Osteoblast (primary cell): ENCODE measurements at places on chromosomes 6 and 20. TPM values are rescaled to one million over a fixed set of nuclear protein-coding genes. Genes with fewer than 3 reads are reported as not detected.

The BMP6 gene
- 0.59 and 0.72 TPM in 2 replicates for total RNA-seq

The COL9A3 gene
- not detected in 2 replicates for total RNA-seq

The HLA-DRB5 gene
- not detected in 2 replicates for total RNA-seq

The RSPO4 gene
- not detected in 2 replicates for total RNA-seq

The ADGRG6 gene
- under 0.01 and 0.36 TPM in 2 replicates for total RNA-seq

The SEMG1 gene
- not detected in 2 replicates for total RNA-seq

DNA sequence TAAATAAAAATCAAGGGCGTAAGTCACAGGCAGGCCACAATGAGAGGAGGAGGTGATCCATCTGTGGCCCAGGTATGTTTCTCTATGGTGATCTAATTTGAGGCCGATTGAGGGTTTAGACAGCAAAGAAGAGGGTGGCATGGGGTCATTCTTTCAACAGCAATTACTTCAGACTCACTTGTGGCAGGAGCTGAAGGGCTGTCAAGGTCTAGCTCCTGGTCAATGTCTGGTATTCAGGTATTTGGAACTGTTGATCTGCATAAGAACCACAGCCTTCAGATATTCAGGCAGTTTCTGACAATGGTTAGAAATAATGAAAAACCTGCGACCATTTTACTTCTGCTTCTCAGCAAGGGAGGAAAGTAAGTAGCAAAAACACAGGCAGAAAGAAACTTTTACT, 259.6 kb downstream of the FOXC1 start:
- no peak overlapping the region for H3K27ac ChIP-seq
- no peaks in the 10 kb centered on the region for H3K27me3 ChIP-seq
- no peaks in the 10 kb centered on the region for H3K36me3 ChIP-seq
- H3K4me1 ChIP-seq: no peaks in the 10 kb centered on the region
- H3K4me3 ChIP-seq: no peak overlapping the region
- no peak for DNase-seq

DNA sequence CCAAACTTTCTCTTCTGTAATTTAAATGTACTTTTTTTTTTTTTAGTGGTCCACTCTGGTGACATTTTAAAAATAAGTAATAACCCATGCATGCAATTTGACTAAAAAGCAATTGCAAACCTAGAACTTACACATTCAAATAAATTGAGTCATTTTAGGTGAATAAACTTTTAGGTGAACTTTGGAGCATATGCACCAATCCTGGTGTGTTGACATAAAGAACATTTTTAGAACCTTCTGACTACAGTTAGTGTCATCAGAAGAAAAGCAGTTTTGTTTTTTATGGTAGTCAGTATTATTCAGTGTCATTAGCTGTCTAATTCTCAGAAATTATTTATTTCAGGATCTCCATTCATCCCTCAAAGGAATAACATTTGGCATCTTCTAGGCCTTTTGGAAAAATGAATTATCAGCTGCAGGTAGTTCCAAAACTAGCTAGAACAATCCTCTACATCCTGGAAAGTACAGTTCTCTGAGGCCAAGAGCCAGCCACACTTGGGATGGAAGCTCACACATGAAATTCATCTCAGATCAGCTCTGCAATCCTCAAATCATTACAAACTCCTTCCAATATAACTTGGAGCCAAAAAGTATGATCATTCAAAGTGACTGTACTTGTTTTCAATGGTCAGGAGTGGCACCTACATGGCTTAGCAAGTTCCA, 38.5 kb upstream of the SIM1 start:
- peaks cover 38% of the 10 kb centered on the region for H3K4me1 ChIP-seq
- H3K27me3 ChIP-seq: no peaks in the 10 kb centered on the region
- no peak overlapping the region for H3K4me3 ChIP-seq
- no peak overlapping the region for H3K27ac ChIP-seq
- peaks cover 5% of the 10 kb centered on the region for H3K36me3 ChIP-seq

GRCh38 chr6:156791320-156791850, 14.2 kb downstream of the ARID1B start:
- H3K27ac ChIP-seq: no peak overlapping the region
- no peaks in the 10 kb centered on the region for H3K27me3 ChIP-seq
- no peaks in the 10 kb centered on the region for H3K36me3 ChIP-seq

DNA sequence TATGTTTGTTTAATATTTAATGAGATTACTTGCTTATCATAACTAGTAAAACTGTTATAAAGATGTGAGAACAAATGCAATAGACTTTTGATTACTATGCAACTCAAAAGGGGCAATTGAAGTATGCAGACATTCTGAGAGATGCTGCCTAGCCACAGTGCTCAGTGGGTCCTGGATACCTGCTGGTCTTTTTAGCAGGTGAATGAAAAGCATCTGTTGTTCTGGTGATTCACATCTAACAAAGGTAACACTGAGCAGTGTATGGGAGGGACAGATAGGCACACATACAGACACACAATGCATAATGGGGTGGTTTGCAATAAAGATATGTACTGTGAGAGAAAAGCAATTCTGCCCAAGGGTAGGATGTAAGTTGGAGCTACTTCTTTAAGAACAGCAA, 46.9 kb downstream of the OGFRL1 start:
- no peak overlapping the region for H3K27ac ChIP-seq
- H3K36me3 ChIP-seq: no peaks in the 10 kb centered on the region
- no peak for DNase-seq
- H3K27me3 ChIP-seq: no peaks in the 10 kb centered on the region
- peaks cover 19% of the 10 kb centered on the region for H3K4me1 ChIP-seq

DNA sequence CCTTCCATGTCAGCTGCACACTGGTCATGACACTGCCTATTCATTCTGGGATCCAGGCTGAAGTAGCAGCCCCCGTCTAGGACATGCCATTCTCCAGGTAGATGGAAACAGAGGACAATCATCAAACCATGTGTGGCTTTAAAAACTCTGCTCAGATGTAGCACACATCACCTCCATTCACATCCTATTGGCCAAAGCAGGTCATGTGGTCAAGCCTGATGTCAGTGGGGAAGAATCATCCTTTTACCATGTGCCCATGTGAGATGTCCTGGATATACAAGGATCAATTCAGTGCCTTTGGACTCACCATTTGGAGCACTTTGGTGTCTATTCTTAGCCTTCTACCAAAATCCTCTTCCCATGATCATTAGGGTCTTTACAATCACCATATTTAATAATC, 99.5 kb downstream of the CDC5L start:
- no peak overlapping the region for H3K4me3 ChIP-seq
- H3K27me3 ChIP-seq: peaks cover 2% of the 10 kb centered on the region
- H3K4me1 ChIP-seq: peaks cover 13% of the 10 kb centered on the region

GRCh38 chr6:8006208-8006607, 58.0 kb downstream of the BLOC1S5 start:
- peak; percentile 69 for DNase-seq
- no peaks in the 10 kb centered on the region for H3K4me1 ChIP-seq
- no peak overlapping the region for H3K27ac ChIP-seq
- H3K36me3 ChIP-seq: no peaks in the 10 kb centered on the region
- H3K4me3 ChIP-seq: no peak overlapping the region
- no peaks in the 10 kb centered on the region for H3K27me3 ChIP-seq

DNA sequence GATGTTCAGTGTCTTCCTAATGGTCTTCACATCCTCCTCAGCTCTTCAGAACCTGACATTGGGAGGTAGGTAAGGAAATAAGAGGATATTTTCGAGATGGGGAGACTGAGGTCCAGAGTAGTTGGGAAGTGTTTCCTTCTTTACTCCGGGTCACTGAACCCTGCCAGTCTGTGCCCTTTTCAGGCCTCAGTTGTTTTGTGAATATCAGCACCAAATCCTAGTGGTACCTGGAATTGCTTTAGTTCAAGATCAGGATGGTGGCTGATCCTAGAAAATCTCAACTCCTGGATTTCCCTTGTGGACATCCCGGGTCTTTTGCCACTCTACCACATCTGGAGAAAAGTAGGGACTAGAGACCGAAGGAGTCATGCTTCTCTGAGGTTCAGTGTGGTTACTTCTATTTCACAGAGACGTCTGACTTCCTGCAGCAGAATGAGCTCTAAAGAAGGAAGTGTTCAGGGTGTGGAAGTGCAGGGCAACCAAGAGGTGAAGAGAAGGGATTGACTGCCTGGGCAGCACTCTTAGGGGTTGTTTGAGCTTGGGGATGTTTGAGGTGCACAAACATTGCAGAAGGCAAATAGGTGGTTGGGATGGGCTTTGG, 995 bp downstream of the STK4 start:
- DNase-seq: no peak
- no peaks in the 10 kb centered on the region for H3K27me3 ChIP-seq
- peaks cover 17% of the 10 kb centered on the region for H3K4me1 ChIP-seq
- no peaks in the 10 kb centered on the region for H3K36me3 ChIP-seq
- peak overlapping the region; percentile 93 for H3K4me3 ChIP-seq
- H3K27ac ChIP-seq: no peak overlapping the region

DNA sequence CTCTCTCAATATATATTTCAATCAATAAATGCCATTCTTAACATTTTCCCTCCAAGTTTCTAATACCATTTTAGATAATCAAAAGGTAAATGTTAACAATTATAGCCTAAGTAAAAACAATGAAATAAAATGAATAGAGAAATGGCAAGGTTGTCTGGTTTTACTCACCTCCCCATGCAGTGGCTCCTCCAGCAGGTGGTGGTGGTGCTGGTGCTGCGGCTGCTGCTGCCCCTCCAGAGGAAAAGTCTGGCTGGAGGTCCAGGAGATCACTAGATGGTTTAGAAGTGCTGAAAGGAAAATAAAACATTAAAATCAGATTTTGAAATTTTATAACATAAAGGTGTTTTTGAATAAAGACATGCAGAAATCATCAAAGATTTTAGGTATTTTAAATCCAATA, 93.2 kb downstream of the PRSS35 start:
- no peak overlapping the region for H3K4me3 ChIP-seq
- peaks cover 2% of the 10 kb centered on the region for H3K4me1 ChIP-seq
- no peaks in the 10 kb centered on the region for H3K36me3 ChIP-seq
- H3K27ac ChIP-seq: no peak overlapping the region

- no peaks in the 10 kb centered on the region for H3K4me1 ChIP-seq
- DNase-seq: peak; percentile 55
- H3K4me3 ChIP-seq: no peak overlapping the region
These were observed 40.5 kb upstream of the ZBTB24 start for GRCh38 chr6:109523478-109523877.

GRCh38 chr6:39421383-39422225, 99.1 kb upstream of the KCNK16 start:
- peaks cover 15% of the 10 kb centered on the region for H3K4me1 ChIP-seq
- no peak overlapping the region for H3K27ac ChIP-seq
- H3K4me3 ChIP-seq: no peak overlapping the region
- no peaks in the 10 kb centered on the region for H3K36me3 ChIP-seq
- DNase-seq: peak; percentile 27

DNA sequence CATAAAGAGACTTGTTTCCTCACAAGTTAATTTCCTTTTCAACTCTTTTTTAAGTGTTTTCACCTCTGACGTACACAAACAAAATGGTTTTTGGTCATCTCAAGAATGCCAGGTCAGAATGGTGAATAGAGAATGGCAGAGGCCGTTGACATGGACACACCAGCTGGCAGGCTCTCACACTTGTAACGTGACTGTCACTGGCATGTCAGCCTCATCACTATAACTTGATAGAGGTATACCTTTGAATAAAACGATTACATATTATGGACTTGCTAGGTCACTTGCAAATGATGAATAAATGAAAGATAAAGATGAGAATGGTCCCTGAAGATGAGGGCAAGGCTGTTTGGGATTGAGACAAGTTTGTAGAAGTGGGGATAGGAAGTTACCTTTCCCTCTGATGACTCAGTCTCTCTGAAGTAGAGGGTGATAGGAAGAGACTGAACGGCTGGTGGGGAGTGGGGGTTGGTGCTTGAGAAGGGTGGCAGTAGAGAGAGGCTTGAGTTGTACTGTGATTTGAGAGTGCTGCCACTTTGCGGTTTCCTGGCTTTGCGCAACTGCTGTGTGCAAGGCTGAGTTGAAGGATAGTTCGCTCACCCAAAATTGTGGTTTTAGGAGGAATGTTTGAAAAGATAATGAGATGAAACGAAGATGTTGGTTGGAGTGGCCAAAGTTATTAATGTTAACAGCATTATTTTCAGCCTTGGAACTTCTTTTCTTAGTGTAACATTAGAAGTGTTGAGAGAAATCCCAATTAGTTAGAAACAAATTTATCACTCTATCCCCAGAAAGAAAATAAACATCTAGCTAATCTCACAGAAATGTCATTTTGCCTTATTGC, 30.3 kb downstream of the TBPL1 start:
- no peaks in the 10 kb centered on the region for H3K27me3 ChIP-seq
- H3K27ac ChIP-seq: no peak overlapping the region
- DNase-seq: peak; percentile 61
- H3K4me1 ChIP-seq: peaks cover 20% of the 10 kb centered on the region

DNA sequence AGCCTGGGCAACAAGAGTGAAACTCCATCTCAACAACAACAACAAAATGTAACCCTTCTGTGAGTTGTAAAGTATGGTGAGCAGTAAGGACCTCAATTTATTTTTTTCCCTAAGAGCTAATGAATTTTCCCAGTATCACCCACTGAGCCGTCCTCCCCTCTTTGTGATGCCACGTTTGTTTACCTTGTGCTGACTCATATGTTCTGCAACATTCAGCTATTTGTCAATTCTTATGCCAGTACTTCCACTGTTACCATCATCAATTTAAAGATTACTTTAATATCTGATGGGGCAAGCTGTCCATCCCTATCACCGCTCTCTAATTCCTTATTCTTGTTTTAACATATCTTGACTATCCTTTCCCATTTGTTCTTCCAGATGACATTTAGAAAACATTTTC, 37.5 kb downstream of the MAK start:
- no peak overlapping the region for H3K27ac ChIP-seq
- no peaks in the 10 kb centered on the region for H3K36me3 ChIP-seq
- H3K4me3 ChIP-seq: no peak overlapping the region
- no peaks in the 10 kb centered on the region for H3K4me1 ChIP-seq
- H3K27me3 ChIP-seq: no peaks in the 10 kb centered on the region
